Activated T-cell treated with anti-CD3 and anti-CD28 coated beads, Interleukin-2, amount 50 U/mL, for 72 hours (primary cell): ENCODE measurements at places on chromosomes 2 and 18.

GRCh38 chr18:12324991-12325725 lies 17.1 kb downstream of the TUBB6 start:
- H3K27me3 ChIP-seq = no peaks in the 10 kb centered on the region
- H3K4me3 ChIP-seq = no peak overlapping the region
- no peaks in the 10 kb centered on the region for H3K4me1 ChIP-seq
- peaks cover 7% of the 10 kb centered on the region for H3K36me3 ChIP-seq
- DNase-seq = no peak
- H3K27ac ChIP-seq = no peak overlapping the region

DNA sequence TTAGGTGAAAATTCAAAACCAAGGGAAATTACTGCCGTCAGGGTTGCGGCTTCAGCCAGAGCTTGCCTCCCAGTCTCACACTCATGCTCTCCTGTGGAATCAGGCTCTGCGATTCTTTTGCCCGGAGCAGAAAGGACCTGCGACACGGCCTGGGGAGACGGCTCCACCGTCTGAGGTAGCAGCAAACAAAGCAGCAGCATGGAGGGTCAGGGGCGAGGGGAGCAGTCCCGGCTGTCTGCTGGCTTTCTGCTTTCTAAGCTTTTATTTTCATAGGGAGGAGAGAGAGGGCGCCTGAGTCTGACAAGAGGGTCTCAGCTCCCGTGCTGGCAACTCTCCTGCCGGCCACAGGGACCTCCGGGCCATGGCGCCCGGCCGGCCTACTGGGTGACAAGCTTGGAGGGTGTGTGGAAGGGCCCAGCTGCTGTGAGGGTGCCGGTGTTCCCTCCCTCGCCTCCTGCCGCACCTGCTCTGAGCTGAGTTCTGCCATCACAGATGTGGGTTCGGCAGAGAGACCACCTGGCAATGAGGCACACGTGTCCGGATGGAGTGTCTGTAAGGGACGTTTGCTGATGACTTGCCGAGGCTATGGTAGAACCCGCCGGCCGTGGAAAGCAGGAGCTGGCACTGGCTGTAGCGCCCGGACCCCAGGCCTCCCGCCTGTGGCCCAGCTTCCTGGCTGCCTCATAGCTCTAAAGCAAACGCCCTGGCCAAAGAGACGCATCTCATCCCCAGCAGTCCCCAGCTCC lies 66.2 kb upstream of the CTDP1 start:
- H3K36me3 ChIP-seq = no peaks in the 10 kb centered on the region
- no peak for DNase-seq
- no peaks in the 10 kb centered on the region for H3K4me1 ChIP-seq
- no peak overlapping the region for H3K4me3 ChIP-seq

- no peaks in the 10 kb centered on the region for H3K36me3 ChIP-seq
- DNase-seq = no peak
- H3K4me1 ChIP-seq = peaks cover 31% of the 10 kb centered on the region
Measured at GRCh38 chr2:112688086-112688880, 32.5 kb upstream of the NT5DC4 start.

GRCh38 chr2:65820454-65820853 lies 388.1 kb upstream of the SPRED2 start:
- H3K27me3 ChIP-seq = no peaks in the 10 kb centered on the region
- no peaks in the 10 kb centered on the region for H3K4me1 ChIP-seq
- no peak overlapping the region for H3K4me3 ChIP-seq

DNA sequence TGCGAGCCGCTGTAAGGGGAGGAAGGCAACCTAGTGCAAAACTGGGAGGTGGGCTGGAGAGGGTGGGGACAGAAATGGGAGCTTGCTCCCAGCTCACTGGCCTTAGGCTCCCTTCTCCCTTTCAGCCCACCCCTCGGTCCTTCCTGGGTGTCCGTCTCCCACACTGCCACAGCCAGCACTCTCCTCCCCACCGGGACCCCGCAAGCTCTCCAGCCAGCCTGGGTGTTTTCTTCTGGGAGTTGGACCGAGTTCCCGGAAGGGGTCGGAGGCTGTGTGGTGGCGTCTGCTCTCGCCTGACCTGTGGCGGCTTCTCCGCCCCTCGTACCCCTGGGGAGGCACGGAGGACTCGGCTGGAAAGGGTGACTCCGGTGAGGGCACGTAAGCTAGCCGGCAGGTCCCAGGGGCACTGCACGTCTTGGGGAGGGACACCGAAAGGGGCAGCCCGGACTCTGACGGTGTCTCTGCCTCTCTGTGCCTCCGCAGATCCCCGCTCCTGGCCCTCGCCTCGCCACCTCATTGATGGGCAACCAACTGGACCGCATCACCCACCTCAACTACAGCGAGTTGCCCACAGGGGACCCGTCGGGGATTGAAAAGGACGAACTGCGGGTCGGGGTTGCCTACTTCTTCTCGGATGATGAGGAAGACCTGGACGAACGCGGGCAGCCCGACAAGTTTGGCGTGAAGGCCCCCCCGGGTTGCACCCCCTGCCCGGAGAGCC lies 1.1 kb downstream of the LRATD1 start:
- peaks cover 55% of the 10 kb centered on the region for H3K27me3 ChIP-seq
- peaks cover 2% of the 10 kb centered on the region for H3K36me3 ChIP-seq
- H3K27ac ChIP-seq = no peak overlapping the region

DNA sequence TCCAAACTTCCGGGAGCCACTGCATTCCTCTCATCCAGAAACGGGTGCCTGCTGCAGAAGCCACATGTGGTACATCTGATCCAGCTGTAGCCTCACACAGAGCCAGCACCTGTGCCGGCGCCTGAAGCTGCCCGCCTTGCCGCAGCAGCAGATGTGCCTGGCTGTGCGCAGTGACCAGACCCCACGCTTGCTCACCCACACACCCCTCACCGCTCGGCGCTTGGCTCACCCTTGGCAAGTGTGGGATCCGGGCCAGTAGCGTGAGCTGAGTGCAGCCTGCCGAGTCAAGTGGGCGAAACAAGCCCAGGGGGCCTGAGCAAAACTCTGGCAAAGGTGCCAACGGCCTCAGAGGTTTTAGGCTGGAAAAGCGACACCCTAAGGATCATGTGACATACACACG lies 220.1 kb upstream of the TMEFF2 start:
- no peak overlapping the region for H3K4me3 ChIP-seq
- DNase-seq = no peak
- no peak overlapping the region for H3K27ac ChIP-seq
- H3K27me3 ChIP-seq = no peaks in the 10 kb centered on the region
- no peaks in the 10 kb centered on the region for H3K4me1 ChIP-seq
- no peaks in the 10 kb centered on the region for H3K36me3 ChIP-seq

DNA sequence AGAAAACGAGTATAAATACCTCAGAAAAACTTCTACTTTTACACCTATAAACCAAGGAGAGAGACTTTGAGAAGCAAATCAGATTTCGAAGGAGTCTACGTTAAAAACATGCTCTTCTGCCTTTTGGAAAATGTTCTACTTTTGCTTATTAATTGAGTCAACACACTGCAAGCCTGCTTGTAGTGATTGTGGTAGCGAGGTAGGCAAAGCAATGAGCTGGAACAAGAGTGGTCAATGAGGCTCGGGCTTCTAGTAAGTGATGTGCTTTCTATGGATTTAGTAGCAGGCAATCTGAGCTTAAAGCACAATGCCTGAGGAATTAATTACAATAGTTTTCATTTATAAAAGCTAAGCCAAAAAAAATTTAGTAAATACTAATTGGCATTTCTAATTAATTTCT lies 103.4 kb upstream of the TFCP2L1 start:
- H3K4me1 ChIP-seq = peaks cover 5% of the 10 kb centered on the region
- no peak for DNase-seq
- H3K27ac ChIP-seq = no peak overlapping the region
- no peak overlapping the region for H3K4me3 ChIP-seq

GRCh38 chr2:65729246-65729645 lies 296.8 kb upstream of the SPRED2 start:
- no peak overlapping the region for H3K27ac ChIP-seq
- no peak for DNase-seq
- no peaks in the 10 kb centered on the region for H3K4me1 ChIP-seq
- H3K36me3 ChIP-seq = no peaks in the 10 kb centered on the region

- H3K36me3 ChIP-seq = no peaks in the 10 kb centered on the region
- H3K4me1 ChIP-seq = no peaks in the 10 kb centered on the region
- no peak overlapping the region for H3K4me3 ChIP-seq
- DNase-seq = no peak
- peaks cover 39% of the 10 kb centered on the region for H3K27me3 ChIP-seq
Measured at GRCh38 chr18:80254971-80255500, 7.7 kb upstream of the PARD6G start.
